ENCODE measurements at places on chromosomes 2 and 18.

DNA sequence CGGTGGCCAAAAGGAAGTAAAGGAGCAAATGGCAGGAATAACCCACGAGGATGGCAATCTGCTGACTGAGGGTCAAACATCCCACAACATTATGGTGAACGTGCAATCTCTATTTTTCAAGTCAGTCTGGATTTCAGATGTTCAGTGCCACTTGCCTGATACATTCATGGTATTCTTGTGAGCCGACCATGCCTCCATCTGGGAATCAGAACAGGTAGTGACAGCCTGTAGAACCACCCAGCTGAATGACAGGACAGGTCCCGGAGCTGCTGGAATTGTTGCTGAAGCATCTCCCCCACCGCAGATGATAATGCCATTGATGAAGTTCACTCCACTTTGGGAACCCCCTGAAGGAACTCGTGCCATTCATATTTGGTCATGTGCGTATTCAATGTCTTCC is 123.2 kb downstream of the CAPN13 start:
- no peak for DNase-seq

- DNase-seq, result no peak
Observed at GRCh38 chr2:40244251-40244650, 207.6 kb downstream of the SLC8A1 start.

- DNase-seq, result no peak
Observed at GRCh38 chr2:60569680-60570111, 16.2 kb upstream of the BCL11A start.

- DNase-seq, result no peak
Observed at GRCh38 chr18:35818353-35818667, 154.2 kb upstream of the RMP24 start.

DNA sequence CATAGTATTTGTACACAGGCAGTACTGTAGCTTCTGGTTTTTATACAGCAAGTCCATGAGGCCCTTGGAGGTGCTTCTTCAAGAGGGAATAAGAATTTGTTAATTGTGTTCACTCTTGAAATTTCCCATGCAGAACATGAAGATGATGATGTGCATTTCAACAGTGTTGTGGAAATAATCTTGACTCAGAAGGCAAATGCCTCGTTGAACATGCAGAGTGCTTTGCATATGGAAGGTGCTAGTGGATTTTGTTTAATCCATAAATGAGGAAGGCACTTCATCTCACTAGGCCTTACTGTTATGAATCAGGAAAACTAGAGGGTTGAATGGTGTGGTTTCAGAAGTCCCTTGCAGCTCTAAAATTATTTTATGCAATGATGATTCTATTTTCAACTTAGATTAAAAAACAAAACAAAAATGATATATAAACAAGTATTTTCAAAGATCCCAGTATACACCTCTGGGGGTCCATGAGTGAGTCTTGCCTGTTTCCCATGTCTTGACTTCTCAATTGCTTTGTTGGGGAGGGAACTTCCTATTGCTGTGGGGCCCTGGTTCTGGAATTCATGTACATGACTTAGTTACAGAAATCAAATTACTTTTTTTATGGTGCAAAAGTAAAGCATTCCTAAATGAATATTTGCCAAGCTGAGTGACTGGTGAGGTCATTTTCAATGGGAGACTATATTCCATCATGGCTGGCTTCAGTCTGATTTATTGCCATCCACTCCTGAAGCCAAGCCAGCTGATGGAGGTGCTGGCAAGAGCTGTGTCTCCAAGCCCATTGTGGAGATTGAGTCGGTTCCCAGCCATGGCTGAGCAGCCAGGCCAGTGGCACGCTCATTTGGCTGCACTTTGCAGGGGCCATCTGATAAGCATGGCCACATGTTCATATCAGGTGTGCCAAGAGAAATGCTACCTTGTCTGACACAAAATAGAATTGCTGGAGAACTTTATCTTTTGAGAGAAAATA is 56.5 kb downstream of the MGAT5 start:
- DNase-seq, result no peak
